ENCODE measurements at places on chromosomes 4 and X.

DNA sequence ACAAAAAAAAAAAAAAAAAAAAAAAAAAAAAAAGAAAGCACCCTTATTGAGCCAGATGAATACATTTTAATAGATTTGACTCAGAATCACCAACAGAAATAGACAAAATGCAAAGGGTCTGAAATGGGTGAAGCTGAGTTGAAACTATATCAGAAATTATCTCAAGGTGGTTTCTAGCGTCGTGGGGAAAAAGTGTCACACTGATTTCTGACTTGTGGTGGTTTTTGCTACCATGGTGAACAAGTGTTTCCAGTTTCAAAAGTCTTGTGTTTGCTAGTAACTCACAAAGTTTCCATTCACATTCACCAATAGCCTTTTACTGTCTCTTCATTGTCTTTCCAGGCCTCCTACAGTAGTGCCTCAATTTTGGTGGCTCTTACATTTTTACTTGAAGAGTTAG lies 135.5 kb downstream of the ARHGAP24 start:
- DNase-seq, result no peak

DNA sequence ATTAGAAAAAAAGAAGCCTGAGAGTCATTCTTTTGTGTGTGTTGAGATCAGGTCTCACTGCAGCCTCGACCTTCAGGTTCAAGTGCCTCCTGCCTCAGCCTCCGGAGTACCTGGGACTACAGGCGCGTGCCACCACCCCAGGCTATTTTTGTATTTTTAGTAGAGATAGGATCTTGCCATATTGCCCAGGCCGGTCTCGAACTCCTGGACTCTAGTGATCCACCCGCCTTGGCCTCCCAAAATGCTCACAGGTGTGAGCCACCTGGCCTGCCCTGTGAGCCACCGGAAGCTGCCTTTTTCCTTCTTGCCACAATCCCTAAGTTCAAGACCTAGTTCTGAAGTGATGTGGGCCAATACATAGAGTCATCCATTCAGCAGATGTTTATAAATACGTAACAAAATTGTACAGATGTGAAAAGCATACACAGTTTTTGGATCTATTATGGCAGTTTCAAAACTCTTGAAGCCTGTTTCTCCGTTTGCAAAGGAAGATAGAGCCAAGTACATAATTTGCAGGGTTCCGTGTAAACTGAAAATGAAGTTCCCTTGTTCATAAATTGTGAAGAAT lies 536 bp upstream of the CTSO start:
- DNase-seq, result no peak

DNA sequence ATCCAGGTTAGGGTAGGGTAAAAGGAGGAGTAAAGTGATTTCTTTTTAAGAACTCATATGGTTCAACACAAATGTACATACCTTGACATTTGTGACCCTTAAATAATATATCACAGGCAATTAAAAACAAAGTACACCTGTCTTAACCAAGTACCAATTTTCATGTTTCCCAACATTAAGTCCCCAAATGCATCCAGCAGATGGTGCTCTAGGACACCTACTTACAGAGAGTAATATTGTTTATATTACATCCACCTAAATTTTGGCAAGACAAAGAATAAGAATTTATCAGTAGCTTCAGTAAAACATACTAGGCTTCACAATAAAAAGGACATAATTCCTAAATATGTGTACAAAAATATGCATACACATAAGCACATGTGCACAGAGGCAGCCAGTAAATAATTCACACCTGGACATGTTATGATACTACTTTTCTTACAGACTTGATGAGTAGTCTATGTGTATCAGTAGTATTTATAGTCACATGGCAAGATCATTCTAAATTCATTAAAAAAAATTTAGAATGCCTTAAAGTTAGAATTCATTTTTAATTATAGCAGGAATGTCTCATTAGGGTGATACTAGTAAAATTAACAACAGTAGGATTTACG lies 219.7 kb downstream of the DCLK2 start:
- DNase-seq, result peak; percentile 56

DNA sequence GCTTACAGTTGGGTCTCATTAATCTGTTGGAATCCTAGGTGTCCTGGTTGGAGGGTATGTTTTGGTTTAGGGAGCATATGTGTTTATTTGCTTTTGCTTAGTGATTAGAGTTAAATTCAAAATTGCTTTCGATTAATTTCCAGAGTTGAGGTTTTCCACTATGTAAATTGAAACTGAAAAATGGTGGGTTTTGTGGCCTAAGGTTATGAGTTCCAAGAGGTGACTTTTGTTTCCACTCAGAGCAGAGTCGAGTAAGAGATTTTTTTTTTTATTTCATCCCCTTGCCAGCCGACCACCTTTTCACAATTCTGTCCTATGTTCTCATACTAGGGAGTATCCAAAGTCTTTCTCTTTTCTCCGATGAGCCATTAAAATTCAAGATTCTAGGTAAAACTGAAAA lies 66.9 kb downstream of the GRIA2 start:
- no peak for DNase-seq

DNA sequence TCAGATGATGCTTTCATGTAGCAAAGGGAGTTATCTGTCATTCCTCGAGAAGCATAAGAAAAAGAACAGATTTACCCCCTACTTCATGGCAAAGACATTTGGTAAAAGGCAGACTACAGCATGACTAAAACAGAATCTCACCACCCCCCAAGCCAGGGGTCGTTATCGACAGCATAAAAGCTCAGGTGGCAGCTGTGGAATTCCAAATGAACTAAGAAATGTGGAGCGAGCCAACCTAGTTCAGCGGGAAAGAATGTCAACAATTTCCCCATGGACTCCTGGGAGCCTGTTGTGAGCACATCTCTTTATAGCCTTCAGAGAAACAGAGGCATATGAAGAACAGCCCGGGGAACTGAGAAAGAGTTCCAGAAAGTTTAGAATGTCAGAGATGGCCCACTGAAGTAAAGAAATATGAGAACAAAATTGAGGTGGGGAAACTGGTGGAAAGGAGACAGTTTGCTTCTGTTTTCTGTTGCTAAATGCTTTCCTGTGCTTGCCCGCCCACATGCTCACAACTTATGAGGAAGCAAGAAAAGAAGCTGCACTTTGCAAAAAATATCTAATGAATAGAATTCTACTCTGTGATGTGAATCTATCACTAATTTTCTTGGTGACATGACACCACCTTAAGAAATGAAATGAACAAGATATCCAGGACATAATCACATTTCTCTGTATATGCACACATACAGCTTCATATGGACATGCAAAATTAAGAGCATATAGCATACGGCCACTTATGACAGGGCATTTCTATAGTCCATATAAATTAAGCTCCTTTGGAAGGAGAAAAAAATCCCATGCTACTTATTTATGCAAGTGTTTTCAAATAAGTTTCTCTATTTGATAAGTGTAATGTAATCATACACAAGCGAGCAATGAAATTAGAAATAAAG lies 135.3 kb upstream of the MID1 start:
- DNase-seq, result peak; percentile 3

DNA sequence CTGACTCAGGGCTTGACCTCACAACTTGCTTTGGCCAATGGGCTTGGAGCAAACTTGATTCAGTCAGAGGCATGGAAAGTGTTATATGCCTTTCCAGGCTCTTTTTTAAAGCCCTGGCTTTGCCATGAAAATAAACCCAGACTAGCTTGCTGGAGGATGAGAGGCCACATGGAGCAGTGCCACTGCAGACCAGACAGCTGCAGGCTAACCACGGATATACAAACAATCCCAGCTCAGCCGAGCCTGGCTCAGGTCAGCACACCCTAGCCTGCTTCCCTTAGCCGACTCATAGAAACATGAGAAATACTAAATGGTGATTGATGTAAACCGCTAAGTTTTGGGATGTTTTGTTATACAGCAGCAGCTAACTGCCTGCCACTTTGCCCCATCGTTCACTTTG lies 345.1 kb downstream of the ARHGAP10 start:
- DNase-seq, result no peak

DNA sequence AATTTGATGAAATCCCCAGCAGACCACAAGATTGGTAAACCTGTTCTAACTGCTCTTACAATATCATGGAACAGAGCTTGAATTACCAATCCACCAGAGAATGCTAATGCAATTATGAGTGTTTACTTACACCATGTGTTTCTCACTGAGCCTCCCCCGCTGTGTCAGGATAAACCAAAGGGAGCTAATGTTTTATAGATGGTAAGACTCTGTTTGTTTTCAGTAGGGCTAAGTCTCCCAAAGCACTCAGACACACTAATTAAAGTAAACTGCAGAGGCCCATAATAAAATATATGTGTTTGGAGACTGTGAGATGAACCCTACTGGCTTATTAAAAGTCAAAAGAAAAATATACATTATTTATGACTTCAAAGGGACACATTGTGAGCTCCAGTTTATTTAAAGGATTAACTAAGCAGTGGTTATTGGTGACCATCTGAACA lies 261.7 kb upstream of the FAM241A start:
- no peak for DNase-seq

Data from HFFc6 (cell line).